ENCODE measurements at places on chromosomes 2 and 18.

DNA sequence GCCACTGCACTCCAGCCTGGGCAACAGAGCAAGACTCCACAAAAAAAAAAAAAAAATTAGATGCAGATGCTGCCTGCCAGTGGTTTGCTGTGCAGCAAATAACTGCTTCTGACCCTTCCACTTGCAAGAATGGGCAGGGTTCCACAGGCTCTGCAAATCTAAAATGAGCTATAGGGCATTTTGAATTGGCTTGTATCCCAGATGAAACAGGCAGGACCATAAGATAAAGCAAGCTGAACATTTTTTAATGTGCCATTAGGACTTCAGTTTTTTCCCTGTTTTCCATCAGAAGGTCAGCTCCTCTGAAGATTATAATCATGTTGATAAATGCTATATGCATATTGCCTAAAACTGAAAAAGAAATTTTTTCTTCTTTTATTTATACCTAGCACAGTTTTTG lies 15.7 kb upstream of the FZD7 start:
- no peak for DNase-seq

GRCh38 chr2:238162251-238162845 lies 3.6 kb downstream of the ERFE start:
- DNase-seq = peak; percentile 72

GRCh38 chr18:3103576-3103975 lies 90.6 kb upstream of the LPIN2 start:
- no peak for DNase-seq

DNA sequence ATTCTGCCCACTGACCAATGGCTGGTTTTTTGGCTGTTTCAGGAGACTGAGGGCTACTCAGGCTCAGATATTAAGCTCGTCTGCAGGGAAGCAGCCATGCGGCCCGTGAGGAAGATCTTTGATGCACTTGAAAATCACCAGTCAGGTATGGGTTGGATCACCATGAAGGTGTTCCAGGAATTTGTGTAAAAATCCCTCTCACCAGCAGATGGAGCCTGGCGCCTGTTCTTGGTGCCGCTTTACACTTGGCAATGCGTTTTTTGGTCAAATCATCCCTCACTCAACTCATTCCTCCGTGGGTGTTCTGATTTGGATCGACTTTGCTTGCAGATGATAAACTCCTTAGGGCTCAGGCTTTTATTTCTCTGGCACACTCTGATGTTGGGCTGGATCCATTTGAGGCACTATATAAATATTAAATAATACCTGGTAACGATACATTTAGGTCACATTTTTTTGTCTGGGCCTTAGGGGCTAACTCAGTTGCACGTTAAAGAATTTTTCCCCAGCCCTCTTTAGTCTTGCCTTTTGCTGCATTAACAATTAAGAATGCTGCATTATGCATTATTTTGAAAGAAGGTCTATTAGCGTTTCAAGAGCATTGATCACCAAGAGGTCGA lies 50.0 kb downstream of the HDHD2 start:
- DNase-seq = no peak
